Psoas muscle (tissue), 8 donors: ENCODE measurements at places on chromosomes 1 and 21. TPM values are rescaled to one million over a fixed set of nuclear protein-coding genes. Genes with fewer than 3 reads are reported as not detected.
A peak's percentile ranks its signal among the peaks of the same experiment; 100 is the strongest.

The ANGPTL3 gene
- total RNA-seq = not detected

The FCRL4 gene
- total RNA-seq = not detected

The KRTAP13-2 gene
- total RNA-seq = not detected

The ZBED6 gene
- total RNA-seq = 26.7 TPM

The BEND5 gene
- 1.6 TPM for total RNA-seq

The COQ8A gene
- total RNA-seq = 726 TPM

The SEC16B gene
- total RNA-seq = 0.69 TPM

The SPATA45 gene
- total RNA-seq = not detected

The IVL gene
- not detected for total RNA-seq

The LINGO4 gene
- total RNA-seq = 18.2 TPM

DNA sequence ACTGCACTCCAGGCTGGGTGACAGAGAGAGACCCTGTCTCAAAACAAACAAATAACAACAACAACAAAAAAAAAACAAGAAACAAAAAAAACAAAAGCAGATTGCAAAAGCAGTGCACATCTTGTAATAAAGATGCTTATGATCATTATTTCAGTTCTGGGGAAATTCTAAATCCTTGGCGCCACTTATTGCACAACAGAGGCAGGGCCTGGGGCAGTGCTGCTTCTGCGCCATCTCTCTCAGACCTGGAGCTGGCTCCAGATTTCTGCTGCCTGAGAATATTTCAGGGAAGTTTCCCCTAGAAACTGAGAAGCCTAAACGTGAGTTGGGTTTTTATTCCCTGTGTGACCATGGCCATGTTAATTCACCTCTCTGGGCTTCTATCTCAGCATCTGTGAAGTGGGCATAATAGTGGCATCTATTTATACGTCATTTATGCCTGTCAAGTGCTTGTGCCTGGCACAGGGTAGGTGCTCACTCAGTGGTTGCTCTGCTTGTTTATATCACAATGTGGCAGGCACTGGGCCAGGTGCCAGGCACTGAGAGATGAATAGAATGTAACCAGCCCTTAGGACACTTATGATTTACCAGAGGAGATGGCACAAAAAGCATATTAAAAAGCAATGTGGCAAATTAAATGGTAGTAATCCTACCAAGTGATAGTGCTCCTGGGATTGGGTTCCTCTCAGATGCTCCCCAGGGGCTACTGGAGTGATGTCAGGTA is 67.9 kb downstream of the MDM4 start:
- no peak for DNase-seq

- DNase-seq = no peak
Measured at GRCh38 chr1:225848030-225848955, 33.9 kb downstream of the TMEM63A start.

- no peak for DNase-seq
Measured at GRCh38 chr1:154747740-154748404, 122.2 kb downstream of the KCNN3 start.

GRCh38 chr1:43997295-43997999 is 6.0 kb downstream of the CCDC24 start:
- no peak for DNase-seq

GRCh38 chr1:231395998-231396390 is 26.1 kb downstream of the EGLN1 start:
- no peak for DNase-seq

DNA sequence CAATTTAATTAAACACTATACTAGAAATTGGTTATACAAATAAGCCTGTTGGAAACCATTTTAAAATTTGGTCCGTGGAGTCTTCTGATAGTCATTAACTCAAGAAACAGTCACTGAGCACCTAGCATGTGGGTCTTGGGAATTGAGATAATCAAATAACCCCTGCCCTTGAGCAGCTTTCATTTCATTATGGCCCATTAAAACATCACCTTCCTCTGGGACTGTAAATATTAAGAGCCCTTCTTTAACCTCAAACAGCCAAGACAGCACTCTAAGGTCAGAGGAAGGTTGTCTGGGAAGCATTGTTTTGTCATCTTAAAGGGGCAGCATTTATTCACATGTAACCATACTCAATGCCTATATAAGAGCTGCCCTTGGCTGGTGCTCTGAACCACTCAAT is 610.3 kb upstream of the USP24 start:
- DNase-seq = no peak

- no peak for DNase-seq
Measured at GRCh38 chr1:97004054-97004453, 282.5 kb downstream of the PTBP2 start.

DNA sequence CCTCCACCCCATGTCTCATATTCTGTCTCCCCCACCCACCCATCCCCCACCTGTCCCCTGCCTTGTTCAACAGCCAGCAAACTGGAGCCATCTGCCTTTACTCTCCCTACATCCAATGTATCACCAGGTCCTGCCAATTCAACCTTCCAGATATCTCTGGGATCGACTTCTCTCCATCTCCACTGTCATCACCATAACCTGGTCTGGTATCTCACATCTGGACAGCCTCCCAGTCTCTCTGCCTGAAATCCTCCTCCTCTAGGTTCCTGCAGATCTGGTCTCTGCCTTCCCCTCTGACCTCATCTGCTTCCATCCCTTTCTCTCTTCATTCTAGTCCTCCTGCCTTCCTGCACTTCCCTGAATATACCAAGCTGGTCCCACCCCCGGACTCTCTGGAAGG is 22.2 kb upstream of the CDCA8 start:
- no peak for DNase-seq

DNA sequence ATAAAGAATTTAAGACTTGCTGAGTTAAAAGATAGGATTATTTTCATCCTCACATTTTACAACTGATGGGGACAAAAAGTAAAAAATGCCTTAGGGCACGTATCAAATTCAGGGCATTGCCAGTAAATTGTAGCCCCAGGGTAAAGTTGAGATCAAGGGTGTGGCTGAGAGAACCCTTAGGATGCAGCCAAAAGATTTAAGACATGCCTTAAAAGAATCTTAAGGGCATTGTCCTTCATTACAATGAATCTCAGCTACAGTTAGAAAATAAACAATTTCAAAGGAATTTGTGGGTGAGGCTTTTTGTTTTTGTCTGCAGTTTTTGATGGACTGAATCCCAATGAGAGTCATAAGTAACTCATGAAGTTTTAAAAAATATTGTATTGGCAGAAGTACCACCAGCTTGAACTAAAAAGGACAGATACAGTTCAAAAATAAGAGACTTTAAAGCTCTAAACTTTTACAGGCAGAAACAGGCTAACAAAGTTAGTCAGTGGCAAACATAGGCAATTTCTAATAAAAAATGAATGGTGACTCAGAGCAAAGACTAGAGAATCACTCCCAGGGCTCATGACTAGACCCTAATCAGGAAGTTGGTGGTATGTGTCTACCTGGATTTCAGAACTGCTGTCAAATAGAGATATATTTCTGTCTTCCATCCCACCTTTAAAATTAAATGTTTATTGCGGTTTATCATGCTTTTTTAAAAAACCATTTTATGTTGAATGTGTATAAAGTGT is 165.1 kb upstream of the SNX7 start:
- no peak for DNase-seq

DNA sequence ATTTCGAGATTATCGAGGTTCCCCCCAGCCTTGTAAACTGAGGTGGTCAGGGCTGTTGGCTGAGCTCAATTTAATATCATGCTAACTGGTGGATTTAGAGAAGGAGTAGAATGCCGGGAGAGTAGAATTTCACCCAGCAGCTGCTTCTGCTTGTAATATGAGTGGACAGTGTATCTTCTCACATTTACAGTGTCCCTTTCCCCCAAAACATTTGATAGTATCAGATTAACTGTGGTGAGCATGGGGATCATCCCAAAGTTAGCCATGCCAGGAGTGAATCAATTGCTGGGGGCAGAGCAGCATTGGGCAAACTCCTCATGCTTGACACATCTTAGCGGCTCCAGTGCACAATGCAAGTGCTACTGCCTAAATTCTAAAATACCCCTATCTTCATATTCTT is 9.2 kb upstream of the PPFIA4 start:
- no peak for DNase-seq

DNA sequence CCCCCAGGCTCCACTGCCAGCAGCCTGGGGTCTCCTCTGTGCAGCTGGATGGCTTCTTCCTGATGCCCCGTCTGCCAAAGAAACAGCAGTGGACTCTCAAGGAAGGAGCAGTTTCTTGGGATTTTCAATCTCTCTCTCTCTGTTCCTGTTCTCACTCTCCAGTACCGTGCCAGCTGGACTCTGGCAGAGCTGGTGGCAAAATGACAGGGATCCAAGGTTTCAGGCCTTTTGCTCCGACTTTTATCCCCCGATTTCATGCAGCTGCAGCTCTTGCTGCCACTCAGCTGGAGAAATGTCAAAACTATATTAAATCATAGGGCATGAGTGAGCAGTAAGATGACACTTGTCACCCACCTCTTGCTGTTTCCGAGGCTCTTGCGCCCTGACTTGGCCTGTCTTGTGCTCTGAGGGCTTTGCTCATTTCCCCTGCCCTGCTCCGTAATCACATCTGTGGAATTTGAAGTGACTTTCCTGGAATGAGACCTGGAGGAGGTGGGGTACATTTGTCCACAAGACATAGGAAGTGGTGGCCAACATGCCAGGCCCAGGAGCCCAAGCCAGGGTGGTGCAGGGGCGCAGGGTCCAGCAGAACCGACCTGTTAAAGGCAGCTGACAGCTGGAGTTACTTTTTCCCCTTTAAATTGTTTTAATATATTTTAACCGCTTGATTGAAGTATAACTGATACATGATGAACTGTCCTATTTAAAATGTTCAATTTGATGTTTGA is 576.2 kb downstream of the PTPRU start:
- DNase-seq = no peak

DNA sequence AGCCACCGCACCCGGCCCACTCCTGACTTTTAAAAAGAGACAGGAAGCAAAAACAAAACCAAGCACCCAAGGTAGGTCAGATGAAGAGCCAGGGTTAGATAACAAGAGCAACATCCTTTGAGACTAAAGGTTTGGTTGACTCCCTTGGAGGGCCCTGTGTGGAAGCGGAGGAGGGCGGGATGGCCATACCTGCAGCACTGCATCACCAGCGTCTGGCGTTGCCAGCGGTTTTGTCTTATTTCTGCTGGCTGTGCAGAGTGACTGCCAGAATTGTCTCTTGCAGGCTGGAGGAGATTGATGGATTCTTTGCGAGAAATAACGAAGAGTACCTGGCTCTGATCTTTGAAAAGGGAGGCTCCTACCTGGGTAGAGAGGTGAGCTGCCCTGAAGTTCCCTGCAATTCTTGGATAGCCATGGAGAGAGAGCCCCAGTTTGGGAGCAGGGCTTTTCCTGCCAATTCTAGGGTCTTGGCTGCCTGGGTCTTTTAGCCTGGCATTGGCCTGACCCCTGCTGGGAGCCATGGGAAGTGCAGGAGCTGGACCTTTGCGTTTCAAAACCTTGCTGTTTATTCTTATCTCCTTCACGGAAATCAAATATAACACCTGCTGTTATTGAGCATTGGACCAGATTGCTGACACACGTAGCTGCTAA is 24.0 kb downstream of the QSOX1 start:
- peak; percentile 60 for DNase-seq

- no peak for DNase-seq
Measured at GRCh38 chr1:170663404-170664092, 383 bp upstream of the PRRX1 start.

DNA sequence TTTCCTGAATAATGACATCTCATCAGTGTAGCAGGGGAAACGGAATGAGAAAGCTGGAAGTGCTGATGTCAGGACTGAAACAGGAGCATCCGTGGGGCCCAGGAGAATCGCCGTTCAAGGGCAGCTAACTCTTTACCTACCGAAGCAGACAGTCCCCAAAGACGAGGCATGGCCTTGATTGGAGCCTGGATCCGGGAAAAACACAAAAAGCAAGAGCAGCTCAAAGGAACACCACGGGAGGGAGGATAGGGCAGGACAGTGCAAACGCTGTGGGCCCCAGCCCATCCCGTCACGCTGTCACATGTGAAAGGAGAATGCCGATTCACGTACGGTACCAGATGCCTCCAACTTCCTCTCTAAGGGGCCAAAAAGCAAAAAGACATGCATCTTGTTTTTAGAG is 34.9 kb downstream of the WNT9A start:
- DNase-seq = no peak

GRCh38 chr1:47997289-47998200 is at the start of gene TRABD2B:
TSS of gene TRABD2B (minus strand) at chr1:47997385.
- DNase-seq = peak; percentile 88

DNA sequence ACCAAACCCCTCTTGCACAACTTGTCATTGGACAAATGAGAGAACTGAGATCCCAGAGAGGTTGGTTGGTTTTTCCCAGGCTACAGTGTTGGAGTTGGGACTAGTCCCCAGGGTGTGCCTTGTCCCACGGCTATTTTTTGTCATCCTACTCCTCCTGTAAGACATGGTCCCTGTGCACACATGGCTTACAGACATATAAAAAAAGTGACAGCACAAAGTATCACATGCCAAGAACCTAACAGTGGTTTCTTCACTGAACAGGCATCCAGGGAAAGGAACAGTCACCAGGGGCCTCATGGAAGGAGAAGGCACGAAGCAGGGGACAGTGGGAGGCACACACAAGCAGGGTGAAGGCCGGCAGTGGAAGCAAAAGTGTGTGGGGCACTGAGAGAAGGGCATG is 36.5 kb downstream of the SERBP1 start:
- DNase-seq = no peak

DNA sequence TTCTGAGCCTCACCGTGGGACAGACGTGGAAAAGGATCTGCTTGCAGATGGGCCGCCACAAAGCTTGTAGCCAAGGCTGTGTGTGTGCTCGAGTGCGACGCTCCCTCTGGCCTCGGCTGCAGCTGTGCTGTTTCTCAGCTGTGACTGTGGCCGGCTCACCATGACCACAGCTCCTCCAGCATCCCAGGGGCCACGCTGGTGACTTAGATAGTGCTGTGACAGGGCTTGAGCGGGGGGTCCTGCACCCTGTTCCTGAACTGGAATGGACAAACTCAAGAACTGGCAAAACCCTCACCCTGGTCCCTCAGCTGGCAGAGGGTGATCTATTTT is 17.4 kb upstream of the ACTRT2 start:
- peak; percentile 31 for DNase-seq
